NCI-H526 (cell line): ENCODE measurements at places on chromosomes 6 and 20.

DNA sequence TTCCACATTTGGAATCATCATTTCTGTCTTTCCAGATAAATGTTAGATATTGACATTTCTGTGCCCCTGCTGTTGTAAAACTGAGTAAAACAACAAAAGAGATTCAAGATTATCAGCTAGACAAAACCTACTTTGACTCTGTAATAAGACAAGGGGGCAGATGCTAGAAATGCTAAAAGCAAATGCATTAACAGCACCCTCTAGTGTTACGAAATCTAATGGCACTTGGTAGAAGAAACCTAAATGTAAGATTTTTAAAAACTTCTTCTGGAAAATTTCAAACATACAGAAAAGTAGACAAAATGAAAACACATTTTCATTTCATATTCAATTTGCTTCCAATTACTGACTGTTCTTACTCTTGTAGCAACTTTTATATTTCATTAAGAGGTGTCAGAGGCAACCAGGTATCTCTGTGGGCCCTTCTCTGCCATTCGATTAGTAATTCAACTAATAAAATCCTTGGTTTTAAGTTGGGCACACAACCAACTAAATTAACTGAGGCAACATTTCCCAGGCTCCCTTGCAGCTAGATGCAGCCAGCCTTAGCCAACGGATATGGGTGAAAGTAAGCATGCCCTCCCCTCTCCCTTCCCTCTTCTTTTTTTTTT, 45.0 kb downstream of the SLC23A2 start:
- peak; percentile 78 for DNase-seq

DNA sequence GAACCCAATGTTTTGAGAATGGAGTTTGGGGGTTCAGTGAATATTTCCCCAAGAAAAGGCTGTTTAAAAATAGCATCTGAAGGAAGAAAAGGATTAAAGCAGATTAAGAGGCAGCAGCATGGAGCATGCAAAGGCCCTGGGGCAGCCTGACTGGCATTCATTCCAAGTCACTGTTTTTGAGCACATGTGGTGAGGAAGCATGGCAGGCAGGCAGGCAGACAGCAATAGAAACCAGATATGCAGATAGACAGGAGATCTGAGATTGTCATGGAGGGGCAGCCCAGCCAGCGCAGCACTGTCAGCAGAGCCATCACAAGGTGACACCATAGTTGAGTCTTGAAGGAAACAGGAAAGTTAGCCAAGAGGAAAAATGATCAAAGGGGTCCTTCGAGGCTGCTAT, 37.8 kb downstream of the SIRPA start:
- no peak for DNase-seq

- DNase-seq = no peak
These were observed 31.9 kb upstream of the ZNF831 start for GRCh38 chr20:59131551-59132285.

- no peak for DNase-seq
These were observed 35.3 kb downstream of the GPR6 start for GRCh38 chr6:110013386-110013785.

DNA sequence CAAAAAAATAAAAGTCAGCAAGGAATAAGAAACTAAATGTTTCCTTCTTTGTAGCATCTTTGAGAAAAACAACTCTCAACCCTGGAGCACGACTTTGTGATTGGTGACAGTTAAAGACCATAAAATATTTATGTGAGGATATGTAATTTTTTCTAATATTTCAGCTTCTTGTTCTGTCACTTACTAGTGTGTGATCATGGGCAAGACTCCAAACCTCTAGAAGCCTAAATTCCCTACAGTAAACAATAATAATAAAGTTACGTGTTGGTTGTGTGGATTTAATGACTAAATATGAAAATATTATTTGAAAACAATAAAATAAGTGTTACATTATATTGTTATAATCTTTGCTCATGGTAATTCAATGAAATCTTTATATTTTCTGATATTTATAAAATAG, 735.6 kb upstream of the MARCKS start:
- no peak for DNase-seq

DNA sequence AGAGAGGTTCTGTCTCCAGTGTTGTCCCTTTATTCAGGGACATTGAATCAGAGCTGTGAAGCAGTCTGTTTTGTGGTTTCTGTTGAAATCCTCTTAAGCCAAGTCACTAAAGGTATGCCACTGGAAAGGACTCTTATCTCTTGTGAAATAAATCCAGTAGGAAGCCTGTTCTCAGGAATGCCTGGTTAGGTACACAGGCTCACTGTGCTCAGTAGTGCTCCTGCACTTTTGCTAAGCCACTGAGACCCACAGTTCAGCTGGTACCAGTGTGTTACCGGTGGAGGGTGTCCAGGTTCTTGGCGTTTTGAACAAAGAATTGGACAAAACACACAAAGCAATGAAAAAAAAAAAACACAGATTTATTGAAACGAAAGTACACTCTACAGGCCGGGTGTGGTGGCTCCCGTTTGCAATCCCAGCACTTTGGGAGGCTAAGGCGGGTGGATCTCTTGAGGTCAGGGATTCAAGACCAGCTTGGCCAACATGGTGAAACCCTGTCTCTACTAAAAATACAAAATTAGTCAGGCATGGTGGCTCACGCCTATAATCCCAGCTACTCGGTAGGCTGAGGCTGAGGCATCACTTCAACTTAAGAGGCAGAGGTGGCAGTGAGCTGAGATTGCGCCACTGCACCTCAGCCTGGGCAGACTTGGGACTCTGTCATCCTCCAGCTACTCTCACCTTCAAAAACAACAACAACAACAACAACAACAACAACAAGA, 186.1 kb downstream of the JARID2 start:
- DNase-seq = no peak
